Stimulated activated CD4-positive, alpha-beta T cell treated with anti-CD3 and anti-CD28 coated beads, TNF-alpha, amount 100 ng/mL, for 1 hour (primary cell): ENCODE measurements at places on chromosomes 16 and 17.

DNA sequence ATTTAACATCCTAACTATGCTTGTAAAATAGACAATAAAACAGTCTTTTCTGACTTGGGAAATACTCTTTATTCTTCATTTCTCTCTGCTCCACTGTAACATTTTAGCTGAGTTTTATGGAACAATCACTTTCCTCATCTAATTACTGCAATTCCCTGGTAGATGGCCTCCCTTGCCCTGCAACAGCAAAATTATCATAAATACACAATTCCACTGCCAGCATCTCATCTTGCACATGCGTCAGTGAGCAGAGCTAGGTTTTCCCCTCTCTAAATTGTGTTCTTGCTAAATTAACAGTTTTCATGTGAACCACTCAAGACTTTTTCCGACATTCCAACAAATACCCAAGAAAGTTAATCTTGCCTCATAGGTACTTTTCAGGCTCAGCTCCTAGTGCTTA is 920.9 kb upstream of the GOT2 start:
- no peak for DNase-seq

DNA sequence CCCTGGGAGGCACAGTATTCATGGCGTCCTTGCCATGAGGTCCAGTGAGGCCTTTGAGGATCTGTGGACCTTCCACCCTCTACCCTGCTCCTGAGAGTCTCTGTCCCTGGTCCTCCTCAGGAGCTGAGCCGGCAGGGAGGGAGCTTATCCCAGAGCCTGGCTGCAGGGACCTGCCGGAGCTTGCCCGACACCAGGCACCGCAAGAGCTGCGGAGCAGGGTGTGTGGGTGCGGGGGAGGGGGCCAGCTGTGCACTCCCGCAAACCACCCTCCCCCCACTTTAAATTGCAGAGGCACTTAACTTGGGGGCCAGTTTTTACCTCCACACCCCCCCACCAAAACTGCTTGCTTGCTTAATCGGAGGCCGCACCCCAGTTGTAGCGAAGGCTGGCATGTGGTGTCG is 609 bp upstream of the ZNF750 start:
- no peak for DNase-seq

DNA sequence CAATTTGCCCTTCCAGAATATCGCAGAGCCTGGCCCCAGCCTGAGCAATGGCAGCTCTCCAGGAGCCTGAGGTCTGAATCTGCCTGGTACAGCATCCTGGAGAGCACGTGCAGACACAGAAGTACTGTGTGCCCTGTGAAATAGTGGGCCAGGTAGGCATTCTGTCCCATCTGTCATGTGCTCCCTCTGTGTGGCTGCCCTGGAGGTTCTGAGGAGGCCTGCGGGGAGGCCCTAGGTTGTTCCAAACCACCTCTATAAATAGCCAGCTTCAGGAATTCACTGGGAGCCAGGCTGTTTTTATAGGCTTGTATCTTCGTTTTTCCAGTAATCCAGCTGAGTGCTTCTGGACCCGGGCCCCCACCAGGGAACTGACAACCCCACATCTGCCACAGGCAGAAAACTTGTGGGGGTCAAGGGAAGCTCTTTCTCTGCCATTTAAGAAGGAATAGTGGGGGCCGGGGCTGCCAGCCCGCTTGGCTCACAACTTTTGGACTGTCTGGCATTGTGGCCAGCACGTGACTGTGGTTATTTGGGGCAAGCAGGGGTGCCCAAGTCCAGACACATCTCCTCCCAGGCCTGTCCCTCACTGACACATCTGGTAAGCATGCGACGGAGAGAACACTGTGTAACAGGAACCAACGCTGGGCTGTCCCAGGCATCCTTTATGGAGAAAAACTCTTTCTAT is 356.3 kb upstream of the TNRC6C start:
- no peak for DNase-seq

DNA sequence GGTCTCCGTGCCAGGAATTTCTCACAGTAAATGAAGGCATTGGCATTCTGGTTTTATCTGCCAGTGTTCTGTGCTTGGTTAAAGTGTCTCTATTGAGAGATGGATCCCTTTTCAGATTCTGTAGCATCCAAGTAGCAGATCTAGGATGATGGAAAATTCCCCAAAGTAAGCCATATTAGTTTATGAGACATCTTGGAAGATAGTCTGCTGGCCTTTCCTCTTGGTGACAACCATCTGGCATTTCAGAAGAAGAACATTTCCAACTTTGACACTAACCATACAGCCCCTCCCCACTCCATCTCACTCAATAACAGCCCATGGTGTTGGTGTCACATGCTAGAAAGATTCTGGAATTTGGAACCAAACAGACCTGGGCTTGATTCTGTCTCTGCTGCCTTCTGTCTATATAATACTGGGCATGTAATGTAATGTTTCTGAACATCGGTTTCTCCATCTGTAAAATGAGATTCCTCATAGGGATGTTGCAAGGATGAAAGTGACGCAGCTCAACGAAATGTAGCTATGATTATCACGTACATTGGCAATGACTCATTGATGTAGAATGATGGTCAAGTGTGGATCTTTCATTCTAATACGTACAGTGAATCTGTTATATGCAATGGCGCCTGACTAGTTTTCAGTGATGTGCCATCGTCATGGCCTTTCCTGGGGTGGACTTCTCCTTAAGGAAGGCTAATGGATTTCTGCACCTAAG is 32.6 kb upstream of the PIRT start:
- DNase-seq = no peak

- no peak for DNase-seq
Observed at GRCh38 chr17:40209404-40210093, 9.6 kb upstream of the WIPF2 start.

DNA sequence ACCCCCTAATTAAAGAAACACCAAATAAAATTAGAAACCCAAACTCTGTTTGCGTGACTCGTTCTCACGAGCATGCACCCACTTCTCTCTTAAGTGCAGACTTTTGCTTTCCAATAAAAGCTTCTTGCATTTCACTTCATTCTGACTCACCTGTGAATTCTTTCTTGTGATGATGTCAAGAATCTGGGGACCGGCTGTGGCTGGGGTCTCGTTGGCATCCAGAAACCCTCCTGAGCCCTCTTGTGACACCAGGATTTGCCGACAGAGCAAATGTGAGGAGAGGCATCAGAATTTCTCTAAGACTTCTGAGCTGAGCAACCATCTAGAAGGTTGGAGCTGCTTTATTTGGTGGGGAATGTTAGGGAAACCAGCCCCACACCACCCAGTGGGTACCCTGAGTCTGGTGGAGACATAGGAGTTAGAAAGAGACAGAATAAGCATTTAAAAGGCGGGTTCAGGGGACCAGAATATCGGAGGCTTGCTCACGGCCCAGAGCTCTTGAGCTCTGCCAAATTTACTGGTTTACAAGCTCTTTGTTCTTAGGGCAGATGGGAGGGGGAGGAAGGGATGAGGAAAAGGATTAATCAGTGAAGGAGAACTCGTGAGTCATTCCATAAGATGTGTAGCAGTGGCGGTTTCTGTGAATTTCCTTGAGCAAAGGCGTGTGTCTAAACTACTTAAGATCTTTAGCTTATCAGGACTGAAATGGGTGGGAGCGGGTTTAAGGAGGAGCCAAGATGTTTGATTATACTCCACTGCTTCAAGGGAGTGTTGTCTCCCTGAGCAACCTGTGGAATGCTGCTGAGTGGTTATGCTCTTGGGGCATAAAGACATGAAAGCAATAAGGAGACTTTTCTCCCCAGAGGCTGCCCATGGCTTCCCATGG is 24.2 kb upstream of the TMC5 start:
- no peak for DNase-seq

DNA sequence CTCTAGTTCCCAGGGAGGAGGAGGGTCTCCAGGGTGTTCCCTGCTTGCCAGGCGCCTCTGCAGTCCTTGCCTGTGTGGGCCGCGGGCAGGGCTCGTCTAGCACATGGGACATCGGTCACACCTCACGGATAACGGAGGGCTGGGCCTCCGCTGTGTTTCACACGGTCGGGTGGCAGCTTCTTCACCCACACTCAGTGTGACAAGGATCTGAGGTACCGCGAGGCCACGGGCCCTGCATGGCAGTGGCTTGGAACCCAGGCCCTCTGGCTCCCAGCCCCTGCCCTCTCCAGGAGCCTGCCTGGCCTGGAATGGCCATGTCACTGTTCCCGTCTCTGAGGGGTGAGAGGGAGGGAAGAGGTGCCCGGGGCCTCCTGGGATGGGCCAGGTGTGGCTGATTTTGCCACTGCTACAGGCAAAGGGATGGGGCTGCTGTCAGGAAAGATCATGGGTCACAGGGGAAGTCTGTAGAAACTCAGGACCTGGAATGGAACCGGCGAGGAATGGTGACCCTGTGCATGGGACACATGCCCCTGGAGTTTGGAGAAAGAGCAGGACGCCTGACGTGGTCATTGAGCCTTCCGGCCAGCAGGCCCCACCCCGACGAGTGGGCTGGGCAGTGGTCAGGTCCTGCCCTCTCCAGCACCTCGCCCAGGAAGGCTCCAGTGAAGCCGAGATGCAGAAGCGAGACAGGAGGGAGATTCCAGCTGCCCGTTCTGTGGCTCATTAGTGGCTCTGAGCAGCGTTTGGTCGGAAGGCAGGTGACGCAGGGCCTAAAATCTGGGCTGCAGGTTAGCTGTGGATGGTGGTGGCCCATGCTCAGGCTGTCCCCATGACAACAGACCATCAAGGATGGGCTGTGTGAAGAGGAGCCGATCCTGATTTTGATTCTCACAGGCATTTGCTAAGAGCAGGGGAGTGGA is 76.5 kb upstream of the GSE1 start:
- no peak for DNase-seq
